ENCODE measurements at places on chromosomes 3 and 15.

- no peak for DNase-seq
Measured at GRCh38 chr3:111819927-111820326, 39.1 kb upstream of the PHLDB2 start.

DNA sequence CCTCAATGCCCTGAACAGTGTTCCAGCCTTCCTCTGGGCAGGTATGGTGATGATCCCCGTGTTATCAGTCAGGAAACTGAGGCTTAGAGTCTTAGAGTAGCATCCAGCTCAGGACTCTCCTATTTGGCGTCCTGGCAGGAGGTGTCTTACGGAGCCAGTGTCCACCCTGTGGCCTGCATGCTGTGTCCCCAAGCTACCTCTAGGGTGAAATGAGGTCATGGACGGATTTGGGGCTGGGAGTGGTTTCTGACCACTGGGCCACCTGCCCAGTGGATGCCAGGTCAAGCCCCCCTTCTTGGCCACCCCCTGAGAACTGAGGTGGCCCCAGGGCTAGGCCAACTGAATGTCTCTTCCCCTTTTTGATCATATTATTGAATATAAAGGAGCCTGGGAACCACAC is 27.2 kb upstream of the SLC6A6 start:
- no peak for DNase-seq

DNA sequence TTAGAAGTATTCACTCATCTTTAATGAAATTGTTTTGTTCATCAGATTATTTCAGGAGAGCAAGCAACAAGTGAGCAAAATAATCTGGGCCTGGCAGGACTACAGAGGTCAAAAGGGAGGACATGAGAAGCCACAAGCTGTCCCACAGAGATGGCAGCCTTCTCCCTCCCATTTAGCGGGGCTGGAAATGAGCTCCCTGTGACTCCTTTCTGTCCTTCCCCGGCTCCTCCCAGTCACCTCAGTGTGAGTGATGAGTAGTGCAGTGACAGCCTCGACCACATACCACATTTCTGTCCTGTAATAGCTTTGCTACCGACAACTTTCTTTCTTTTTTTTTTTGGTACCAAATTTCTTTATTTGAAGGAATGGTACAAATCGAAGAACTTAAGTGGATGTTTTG is 38.0 kb downstream of the RAB7A start:
- DNase-seq, result no peak

GRCh38 chr3:20546636-20547035 is 360.6 kb upstream of the SGO1 start:
- no peak for DNase-seq

- DNase-seq, result no peak
Measured at GRCh38 chr3:23206366-23206765, 3.2 kb downstream of the UBE2E2 start.

GRCh38 chr3:46538803-46539442 is 27.2 kb downstream of the LRRC2 start:
- DNase-seq, result peak; percentile 93

DNA sequence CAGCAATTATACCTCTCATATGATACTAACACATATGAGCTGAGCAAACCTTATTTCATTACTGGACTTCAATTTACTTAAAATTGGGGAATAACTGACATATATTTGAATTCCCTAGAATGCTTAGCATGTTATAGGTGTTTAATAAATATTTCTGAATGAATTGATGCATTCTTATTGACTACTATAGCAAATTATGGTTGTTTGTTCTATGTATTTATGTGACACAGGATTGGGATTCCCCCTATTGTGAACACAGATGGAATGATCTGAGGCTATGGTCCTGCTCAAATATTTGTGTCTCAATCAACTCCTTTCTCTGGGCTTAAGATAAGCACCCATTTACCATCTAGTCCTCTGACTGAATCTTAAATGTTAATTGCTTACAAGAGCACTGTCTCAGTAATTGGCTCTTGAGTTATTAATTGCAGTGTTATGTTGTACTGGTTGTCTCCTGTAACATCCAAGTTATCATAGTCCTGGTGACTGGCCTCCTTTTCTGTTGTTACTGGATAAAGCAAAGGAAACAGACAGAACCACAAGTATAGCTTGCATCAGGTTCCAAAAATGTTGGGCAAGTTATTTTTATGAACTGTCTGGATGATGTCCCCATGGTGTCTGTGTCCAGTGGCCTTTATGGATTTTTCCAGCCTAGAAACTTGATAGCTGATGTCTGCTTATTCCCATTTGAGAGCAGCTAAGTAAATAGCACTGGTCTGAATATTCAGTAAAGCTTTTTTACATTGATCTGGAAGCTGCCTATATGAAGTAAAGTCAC is 2.3 kb upstream of the UACA start:
- no peak for DNase-seq

- DNase-seq, result no peak
Measured at GRCh38 chr3:4655145-4656045, 162.2 kb downstream of the ITPR1 start.

DNA sequence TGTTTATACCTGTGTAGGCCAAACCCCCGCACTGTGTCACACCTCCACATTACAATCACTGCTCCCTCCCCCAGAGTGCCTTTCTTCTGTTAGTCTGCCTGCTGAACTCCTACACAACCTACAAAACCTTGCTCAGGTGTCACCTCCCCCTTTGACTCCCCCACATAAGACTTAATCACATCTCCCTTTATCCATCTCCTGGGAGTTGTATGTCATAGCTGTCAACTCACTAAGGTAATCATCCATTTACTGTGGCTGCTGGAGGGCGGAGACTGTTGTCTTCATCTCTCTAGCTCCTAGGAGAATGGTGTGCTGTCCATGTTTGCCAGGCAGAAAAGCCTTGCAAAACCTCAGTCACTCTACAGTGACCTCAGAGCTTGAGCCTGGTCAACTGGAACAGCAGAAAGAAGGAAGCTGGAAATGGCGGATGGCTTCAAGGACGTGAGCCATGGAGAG is 43.8 kb downstream of the ZNF710 start:
- DNase-seq, result no peak

- DNase-seq, result no peak
Measured at GRCh38 chr15:101391981-101392640, 97.1 kb upstream of the SNRPA1 start.

Data from CD4-positive, alpha-beta T cell treated with Interleukin-4 for 1 hour (primary cell).